ENCODE measurements at places on chromosomes 12 and 14. TPM values are rescaled to one million over a fixed set of nuclear protein-coding genes. Genes with fewer than 3 reads are reported as not detected.
A peak's percentile ranks its signal among the peaks of the same experiment; 100 is the strongest.

The ARHGAP9 gene
- 195 TPM for total RNA-seq

The PPFIA2 gene
- not detected for total RNA-seq

The PTPRR gene
- total RNA-seq = not detected

The STAC3 gene
- total RNA-seq = 2.8 TPM

The RD3L gene
- not detected for total RNA-seq

The PLXNC1 gene
- 3.1 TPM for total RNA-seq

The SLC25A29 gene
- total RNA-seq = 8.9 TPM

The RXYLT1 gene
- total RNA-seq = 13.4 TPM

The LMNTD1 gene
- not detected for total RNA-seq

The GPRC5A gene
- 0.30 TPM for total RNA-seq

GRCh38 chr12:44158746-44159145, 322.9 kb downstream of the TMEM117 start:
- DNase-seq = no peak

- peak; percentile 72 for DNase-seq
These were observed 50.1 kb downstream of the CCDC88C start for GRCh38 chr14:91367173-91368171.

DNA sequence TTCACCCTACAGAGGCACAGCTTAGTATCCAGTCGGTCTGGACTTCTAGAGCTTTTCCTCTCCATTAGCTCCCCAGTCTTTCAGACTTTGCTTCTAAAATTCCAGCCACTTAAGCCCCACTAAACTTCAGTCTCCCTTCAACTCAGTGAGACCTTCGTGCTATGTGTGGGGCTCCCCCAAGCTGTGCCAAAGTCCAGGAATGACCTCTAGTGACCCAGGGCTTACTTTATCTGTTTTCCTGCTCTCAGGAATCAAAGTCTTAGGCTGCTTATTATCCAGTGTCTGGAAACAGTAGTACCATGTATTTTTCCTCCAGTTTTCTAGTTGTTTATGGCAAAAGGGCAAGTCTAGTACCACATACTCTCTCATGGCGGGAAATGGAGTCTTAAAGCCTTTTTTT, 77.8 kb downstream of the IFT43 start:
- DNase-seq = no peak

GRCh38 chr12:25372969-25373817, 122.5 kb upstream of the KRAS start:
- DNase-seq = no peak

- no peak for DNase-seq
These were observed 252.3 kb downstream of the EFCAB11 start for GRCh38 chr14:89702073-89702875.

GRCh38 chr12:80868576-80868975, 69.2 kb downstream of the LIN7A start:
- no peak for DNase-seq

GRCh38 chr12:11584221-11584855, 65.1 kb upstream of the ETV6 start:
- DNase-seq = no peak

- DNase-seq = no peak
These were observed 37.5 kb downstream of the ZFC3H1 start for GRCh38 chr12:71626098-71626497.

DNA sequence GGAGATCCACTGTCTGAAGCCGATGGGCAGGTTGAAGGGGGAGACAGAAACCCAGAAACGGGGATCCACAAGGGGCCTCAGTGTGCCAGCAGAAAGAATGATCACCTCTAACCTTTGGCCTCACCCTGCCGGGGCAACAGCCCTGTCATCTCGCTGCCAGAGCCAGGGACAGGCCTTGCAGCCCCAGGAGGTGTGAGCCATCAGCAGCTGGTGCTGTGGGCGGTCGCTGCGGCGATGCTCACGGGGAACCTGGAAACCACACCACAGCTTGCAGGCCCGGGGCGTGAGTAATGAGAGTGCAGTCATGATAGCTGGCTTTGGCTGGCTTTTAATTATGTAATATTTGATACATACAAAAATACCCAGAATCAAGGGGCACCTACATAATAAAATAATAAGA, 4.7 kb upstream of the TTC7B start:
- peak; percentile 71 for DNase-seq

DNA sequence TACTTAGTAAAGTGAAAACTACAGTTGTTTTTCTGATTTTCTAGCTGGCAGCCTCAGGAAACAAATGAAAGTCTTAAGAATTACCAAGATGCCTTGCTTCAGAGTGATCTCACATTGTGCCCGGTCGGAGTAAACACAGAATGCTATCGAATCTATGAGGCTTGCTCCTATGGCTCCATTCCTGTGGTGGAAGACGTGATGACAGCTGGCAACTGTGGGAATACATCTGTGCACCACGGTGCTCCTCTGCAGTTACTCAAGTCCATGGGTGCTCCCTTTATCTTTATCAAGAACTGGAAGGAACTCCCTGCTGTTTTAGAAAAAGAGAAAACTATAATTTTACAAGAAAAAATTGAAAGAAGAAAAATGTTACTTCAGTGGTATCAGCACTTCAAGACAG, 28.9 kb downstream of the RXYLT1 start:
- DNase-seq = no peak

DNA sequence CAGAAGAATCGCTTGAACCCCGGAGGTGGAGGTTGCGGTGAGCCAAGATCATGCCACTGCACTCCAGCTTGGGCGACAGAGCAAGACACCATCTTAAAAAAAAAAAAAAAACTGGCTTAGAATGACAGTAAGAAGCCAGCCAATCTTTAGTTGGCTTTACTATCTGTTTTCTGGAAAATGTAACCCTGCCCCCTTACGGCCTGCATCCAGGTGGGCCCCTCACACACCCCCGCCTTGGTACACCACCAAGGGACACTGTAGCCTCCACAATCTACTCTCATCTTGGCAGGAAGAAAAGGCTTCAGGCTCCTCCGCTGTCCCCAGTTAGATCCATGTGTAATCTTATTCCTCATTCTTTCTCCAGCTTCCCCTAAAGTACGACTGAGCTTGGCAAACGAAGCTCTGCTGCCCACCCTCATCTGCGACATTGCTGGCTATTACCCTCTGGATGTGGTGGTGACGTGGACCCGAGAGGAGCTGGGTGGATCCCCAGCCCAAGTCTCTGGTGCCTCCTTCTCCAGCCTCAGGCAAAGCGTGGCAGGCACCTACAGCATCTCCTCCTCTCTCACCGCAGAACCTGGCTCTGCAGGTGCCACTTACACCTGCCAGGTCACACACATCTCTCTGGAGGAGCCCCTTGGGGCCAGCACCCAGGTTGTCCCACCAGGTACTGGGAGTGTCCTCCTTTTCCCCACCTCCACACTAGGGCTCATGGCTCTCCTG, 6.6 kb downstream of the TAPBPL start:
- no peak for DNase-seq

GRCh38 chr14:46940611-46941010, 289.0 kb upstream of the RPL10L start:
- no peak for DNase-seq

- no peak for DNase-seq
These were observed 57.1 kb downstream of the VWF start for GRCh38 chr12:6067152-6067916.

DNA sequence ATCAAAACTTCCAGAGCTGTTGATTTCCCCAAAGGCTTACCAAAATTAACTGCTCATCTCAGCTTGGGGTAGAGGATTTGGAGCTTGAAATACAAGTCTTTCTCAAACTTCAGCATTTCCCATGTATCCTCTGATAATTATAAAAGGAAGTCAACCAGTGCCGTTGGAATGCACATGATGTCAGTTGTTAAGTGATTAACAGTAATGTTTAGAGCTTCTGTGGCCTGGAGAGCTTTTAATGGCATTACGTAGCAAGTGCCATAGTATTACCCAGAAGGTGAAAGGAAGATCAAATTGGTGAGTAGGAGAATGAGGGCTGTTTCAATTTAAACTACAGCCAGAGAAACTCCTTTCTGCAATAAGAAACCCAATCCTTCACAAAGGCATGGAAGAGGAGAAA, 62.5 kb upstream of the PTPRR start:
- no peak for DNase-seq

GRCh38 chr12:103929046-103929783, 995 bp upstream of the HSP90B1 start:
- peak; percentile 70 for DNase-seq

DNA sequence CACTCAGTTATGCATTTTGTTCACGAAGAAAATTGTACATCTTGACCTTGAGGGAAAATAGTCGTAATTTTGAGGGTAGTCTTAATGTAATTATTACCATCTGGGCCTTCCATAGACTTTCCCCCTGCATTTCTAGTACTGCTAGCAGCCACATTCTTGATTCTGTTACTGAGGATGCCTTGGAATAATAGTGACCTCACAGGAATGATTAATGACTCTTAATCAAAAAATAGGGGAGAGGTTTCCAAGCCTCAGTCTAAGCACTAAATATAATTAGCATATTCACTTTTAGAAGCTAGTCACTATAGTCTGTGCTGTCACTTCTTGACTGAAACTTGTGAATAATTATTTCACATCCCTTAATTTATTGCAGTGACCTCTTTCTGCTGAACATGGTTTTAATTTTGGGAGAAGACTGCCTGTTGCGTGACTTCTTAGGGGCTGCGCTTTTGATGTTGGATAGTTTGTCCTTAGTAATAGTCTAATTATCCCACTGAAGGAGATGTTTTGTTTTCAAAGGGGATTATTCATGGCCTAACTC, 400.5 kb downstream of the ADAMTS20 start:
- no peak for DNase-seq

- no peak for DNase-seq
These were observed 134.1 kb downstream of the TPH2 start for GRCh38 chr12:72072592-72073212.

DNA sequence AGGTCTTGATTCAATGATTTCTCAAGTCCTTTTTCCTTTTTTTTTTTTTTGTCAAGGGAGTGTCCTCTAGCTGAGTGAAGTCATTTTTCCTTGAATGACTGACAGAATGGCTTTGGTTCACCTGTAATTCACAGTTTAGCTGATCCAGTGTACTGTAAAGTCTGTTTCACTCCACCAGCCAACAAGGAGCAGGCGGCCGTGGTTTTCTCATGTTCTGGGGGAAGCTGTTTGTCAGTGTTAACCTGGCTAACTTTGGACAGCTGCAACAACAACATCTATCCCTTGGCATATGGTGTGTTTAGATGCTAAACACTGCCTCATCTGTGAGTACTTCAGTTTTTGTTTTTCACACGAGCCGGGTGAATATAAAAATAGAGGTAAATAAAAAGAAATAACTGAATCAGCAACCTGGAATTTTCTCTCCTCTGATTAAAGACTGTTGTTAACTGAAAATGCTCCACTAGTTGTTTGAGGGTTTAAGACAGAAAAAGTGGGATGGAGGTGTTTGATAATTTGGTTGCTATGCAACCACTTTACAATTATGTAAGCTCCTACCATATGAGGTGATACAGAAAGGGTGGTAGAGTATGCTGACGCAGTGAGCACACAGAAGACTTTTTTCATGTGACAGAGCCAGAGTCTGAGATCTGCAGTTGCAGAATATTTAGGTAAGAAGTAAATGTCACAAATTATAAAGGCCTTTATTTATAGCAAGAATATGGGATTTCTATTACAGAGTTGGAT, 50.3 kb upstream of the SLC2A13 start:
- DNase-seq = no peak

DNA sequence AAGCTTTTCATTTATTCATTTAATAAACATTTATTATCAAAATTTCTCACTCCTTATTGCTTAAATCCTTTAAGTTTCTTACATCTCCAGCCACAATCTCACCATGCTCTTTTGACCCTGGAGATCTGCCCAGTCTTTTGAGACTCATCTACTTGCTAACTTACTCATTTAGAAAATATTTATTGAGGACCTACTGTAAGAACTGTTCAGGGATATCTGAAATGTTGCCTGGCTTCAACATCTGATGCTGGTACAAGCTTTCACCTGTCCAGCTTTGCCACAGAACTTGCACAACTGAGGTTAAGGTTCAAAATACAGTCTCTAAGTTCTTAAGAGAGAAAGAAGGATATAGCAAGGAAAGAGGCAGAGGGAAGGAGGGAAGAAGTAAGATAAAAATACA, 17.5 kb upstream of the GXYLT1 start:
- no peak for DNase-seq

DNA sequence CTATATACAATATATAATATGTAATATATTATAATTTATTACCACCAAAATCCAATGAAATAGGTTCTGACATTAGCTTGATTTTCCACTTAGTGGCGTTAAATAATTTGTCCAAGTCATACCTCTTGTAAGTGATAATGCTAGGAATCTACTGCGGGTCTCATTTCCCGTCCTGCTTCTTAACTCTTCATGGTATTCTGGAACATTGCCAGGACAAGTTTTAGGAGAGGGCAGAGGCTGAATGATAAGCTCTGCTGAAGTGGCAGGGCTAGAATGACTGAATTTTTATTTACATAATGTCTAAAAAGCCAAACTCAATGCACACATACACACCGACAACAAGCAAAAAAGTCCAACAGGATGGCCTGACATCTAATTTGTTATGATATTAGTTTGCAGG, 70.4 kb upstream of the PTPRQ start:
- no peak for DNase-seq

GRCh38 chr12:66786531-66787308, 107.8 kb upstream of the GRIP1 start:
- no peak for DNase-seq

GRCh38 chr12:42560977-42561376, 28.6 kb downstream of the PRICKLE1 start:
- DNase-seq = no peak

DNA sequence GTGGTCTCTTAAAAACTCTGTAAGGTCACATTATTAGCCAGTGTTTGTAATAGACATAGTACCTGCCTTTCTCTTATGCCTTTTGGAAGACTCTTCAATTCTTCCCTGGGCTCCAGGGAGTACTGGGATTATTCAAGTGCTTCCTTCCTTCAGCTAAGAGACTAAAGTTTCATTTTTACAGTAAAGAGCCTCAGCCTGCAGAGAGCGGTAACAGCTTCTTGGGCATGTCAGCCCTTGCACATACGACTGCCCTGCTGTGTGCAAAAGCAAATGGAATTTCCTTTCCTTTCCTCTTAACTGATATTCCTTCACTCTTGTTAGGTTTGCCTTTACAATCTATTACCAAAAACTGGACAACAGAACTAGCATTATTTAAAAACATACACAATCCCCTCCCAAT, 32.9 kb upstream of the AMIGO2 start:
- DNase-seq = no peak

DNA sequence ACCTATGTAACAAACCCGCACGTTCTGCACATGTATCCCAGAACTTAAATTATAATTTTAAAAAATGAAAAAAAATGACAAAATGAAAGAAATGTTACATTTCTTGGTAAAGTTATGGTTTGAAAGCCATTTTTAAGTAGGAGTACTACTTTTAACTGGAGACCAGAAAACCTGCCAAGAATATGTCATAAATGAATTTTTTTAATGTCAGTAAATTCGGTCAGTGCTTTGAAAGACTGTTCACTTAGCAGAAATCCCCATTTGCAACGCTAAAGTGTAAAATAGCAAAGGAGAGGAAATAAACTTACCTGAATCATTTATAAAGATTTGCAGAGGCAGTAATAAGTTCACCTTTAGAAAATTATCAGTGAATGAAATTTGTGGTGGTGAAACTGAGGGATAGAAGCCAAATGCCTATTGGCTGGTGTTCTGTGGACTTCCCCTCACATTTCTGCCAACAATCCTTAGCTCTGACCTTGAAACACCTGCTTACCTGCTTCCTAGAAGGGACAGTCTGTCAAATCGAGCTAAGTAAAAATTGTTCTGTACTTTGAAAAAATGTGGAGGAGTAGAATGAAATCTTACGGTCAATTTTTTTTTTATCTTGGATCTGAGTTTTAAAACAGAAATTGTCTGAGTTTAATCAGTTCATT, 714.2 kb downstream of the SLC6A15 start:
- no peak for DNase-seq

GRCh38 chr14:93274055-93274806, 58.6 kb downstream of the BTBD7 start:
- DNase-seq = no peak
